Activated gamma-delta T cell (primary cell): ENCODE measurements at places on chromosomes 7 and 10.

- DNase-seq = no peak
These were observed 86.6 kb upstream of the C7orf33 start for GRCh38 chr7:148503900-148504487.

DNA sequence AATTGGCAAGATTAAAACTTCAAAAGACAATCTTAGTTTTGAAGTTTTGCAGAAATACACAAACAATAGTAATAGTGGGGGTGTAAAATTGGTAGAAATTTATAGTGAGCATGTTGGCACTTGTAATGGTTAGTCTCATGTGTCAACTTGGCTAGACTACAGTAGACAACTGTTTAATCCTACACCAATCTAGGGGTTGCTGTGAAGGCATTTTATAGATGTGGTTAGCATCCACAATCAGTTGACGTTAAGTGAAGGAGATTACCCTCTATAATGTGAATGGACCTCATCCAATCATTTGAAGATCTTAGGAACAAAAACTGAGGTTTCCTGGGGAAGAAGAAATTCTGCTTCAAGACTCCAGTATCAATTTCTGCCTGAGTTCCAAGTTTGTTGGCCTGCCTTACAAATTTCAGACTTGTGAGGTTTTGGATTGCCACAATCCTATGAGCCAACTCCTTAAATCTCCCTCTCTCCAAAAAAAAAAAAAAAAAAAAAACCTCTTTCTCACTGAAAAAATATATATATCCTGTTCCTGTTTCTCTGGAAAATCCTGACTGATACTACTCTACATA lies 531.6 kb upstream of the IGFBP3 start:
- DNase-seq = no peak

DNA sequence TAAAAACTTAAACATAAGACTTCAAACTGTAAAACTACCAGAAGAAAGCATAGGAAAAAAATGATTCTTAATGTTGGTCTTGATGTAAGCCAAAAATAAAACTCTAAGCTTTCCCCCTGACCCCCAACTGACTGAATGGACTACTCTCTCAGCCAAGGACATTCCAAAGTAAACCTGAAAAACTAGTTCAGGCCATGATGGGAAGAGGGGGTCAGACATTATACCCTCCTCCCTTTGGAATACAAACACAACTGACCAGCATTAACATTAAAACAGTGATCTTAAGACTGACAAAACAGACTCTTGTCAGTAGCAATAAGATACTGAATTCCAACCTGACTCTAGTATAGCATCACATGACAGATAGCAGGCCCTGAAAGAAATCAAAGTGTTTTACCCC lies 13.5 kb upstream of the LRGUK start:
- DNase-seq = no peak

DNA sequence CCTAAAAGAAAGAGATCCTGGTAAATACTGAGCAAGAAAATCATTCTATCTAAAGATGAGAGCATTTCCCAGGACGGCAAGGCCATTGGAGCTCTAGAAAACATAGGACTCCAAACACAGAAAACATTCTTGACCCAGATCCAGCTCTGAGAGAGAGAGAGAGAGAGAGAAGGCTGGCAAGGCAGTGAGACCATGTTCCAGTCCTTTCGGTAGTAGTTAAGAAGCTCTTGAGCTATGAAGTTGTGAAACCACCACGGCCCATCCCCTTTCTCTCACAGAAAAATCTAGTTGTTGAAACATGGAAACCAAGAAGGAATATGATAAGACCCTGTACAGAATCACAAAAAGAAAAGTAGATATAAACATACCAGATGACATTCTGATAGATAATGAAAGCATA lies 212.4 kb upstream of the NPSR1 start:
- DNase-seq = no peak

DNA sequence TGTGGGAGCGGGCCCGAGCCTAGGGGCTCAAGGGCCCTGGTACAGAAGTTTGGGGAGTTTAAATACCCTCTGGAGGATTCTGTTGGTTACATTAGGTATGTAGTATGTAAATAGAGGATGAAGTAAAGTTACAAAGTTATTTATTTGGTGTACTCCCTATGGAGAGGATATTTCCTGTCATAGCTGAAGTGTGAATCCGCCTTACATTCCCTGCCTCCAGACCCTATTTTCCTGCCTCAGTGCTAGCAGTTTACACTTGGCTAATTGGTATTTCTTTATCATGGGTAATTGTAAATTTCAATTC lies 60.6 kb upstream of the KLF14 start:
- DNase-seq = no peak

- no peak for DNase-seq
These were observed 59.2 kb downstream of the FOXL3 start for GRCh38 chr7:348962-349743.

GRCh38 chr7:2710901-2711551 lies 23.0 kb downstream of the AMZ1 start:
- no peak for DNase-seq

- DNase-seq = no peak
These were observed 331.4 kb upstream of the MGMT start for GRCh38 chr10:129135624-129136023.

DNA sequence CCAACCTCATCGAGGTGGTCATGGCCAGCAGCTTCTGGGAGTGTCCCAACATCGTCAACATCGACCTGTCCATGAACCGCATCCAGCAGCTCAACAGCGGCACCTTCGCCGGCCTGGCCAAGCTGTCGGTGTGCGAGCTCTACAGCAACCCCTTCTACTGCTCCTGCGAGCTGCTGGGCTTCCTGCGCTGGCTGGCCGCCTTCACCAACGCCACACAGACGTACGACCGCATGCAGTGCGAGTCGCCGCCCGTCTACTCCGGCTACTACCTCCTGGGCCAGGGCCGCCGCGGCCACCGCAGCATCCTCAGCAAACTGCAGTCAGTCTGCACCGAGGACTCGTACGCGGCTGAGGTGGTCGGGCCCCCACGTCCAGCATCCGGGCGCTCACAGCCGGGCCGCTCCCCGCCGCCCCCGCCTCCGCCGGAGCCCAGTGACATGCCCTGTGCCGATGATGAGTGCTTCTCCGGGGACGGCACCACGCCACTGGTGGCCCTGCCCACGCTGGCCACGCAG lies 75.0 kb downstream of the ELFN1 start:
- no peak for DNase-seq

DNA sequence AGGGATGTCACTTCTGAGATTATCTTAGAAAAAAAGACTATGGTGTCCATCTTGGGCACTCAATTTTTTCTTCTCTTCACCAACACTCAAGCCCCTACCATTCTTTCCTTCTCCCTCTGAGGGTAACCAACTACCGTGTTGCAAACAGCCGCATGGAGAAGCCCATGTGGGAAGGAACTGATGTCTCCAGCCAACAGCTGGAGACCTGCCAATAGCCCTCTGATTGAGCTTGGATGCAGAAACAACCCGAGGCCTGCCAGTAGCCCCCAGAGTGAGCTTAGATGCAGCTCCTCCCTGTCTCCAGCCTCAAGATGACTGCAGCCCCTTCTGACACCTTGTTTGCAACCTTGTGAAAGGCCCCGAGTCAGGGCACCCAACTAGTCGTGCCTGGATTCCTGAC lies 36.4 kb upstream of the CHCHD3 start:
- no peak for DNase-seq

DNA sequence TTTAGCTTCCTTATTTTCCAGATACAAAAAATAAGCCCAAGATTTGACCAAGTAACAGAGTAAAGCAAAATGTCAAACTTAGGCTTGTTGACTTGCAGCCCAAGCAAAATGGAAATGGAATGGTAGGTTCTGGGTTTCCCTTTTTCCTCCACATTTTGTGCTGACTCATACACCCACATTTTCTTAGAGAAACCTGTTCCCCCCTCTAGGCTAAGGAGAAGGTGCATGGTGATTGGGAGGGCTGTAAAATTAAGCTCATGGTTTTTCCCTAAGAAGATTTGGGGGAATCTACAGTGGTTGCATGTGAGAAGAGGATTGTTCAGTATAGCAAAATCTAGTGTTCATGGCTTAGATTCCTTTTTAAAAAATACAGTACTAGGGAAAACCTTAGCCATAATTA lies 127.4 kb downstream of the ARL4A start:
- DNase-seq = no peak

- no peak for DNase-seq
These were observed 6.1 kb upstream of the COA1 start for GRCh38 chr7:43735403-43735801.

- no peak for DNase-seq
These were observed 138.0 kb downstream of the VIPR2 start for GRCh38 chr7:159006610-159007130.

GRCh38 chr10:93376372-93377293 lies 105.5 kb downstream of the MYOF start:
- no peak for DNase-seq

- DNase-seq = no peak
These were observed 38.4 kb downstream of the RHOBTB1 start for GRCh38 chr10:60905580-60905979.

DNA sequence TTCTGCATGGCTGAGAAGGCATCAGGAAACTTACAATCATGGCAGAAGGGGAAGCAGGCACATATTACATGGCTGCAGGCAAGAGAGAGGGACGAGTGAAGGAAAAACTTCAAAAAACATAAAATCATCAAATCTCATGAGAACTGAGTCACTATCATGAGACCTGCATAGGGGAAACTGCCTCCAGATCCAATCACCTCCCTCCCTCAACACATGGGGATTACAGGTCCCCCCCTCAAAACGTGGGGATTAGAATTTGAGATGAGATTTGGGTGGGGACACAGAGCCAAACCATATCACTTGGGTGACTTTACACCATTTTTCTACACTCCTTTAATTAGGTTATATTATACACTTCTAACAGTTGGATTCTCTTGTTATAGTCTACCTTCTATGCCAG lies 490.7 kb upstream of the KCND2 start:
- DNase-seq = no peak

GRCh38 chr10:105243381-105243780 lies 602.3 kb downstream of the SORCS3 start:
- no peak for DNase-seq

DNA sequence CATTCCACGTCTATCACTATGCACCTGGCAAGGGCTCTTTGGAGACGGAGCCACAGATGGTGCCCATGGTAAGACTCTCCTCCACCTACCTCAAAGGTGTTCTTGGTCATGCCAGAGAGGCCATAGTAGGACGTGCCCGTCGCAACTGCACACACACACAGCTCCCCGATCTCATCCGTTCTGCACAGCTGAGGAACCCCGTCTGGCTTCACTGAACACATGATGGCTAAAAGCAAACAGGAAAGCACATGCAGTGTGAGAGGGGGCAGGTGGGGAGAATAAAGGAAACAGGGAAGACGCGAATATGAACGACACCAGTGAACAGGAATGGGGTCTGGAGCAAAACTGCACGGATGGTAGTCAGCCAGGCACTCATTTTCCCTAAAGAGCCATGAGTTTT lies 230.9 kb downstream of the ZMYND11 start:
- DNase-seq = no peak

DNA sequence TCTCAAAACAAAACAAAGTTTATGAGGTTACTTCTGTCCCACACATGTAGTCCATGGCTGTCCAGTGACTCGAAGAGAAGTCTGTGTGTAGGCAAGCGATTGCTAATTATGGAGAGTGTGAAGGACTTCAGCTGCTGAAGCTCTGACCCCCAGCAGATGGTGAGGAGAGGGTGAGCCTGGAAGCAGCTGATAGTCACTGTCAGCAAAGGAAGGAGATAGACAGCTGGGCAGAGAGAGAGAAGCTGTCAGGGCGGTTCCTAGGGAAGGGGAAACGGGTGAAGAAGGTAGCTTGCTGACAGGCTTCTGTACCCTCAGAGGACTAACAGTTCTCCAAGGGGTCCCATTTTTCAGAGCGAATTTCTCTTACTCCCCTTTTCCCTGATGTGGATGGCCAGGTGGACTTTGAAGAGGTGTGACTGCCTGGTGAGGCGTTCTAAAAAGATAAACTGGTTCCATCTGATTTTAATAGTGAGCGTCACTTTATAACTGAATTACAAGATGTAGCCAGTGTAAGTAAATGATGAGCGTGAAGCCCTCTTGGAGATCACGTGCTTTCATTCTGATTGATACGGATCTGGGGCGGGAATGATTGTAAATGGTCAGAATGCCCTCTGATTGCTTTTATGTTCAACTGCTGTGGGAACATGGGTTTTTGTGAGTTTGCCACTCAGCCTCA lies 12.1 kb downstream of the ZSCAN21 start:
- no peak for DNase-seq
